ENCODE measurements at places on chromosomes 13 and 19.

DNA sequence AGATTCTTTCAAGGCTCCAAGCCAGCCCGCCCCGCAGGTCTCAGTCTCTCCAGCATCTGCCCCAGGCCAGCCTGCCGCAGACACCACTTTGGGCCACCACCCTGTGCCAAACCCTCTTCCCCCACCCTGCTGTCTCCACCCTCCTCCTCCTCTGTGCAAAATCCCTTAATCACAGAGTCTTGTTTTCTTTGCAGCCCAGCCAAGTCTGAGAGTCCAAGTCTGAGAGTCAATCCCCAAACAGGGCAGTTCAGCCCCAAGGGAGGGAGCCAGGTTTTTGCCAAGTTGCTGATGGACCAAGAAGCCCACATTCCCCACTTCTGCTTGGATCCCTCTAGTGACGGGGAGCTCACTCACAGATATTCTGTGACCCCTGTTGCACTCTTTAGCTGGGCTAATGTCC lies 3.1 kb downstream of the ADAMTS10 start:
- DNase-seq = no peak

DNA sequence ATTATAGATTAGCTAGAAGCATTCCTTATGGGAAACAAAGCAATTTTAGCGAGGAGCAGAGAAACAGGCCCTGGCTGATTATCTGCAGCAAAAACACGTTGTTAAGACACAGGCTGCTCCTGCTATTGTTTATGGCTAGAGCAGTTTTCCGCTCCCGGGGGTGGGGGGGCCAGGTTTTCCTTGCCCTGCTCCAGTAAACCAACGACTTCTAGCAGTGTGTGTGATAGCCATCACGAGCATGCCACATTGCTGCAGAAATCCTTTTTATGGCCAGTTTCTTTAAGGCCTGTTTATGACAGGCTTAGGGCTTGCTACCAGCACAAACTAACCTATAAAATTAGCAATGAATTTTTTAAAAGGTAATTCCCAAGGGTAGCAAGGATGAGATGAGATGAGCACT lies 18.4 kb upstream of the IL17D start:
- DNase-seq = no peak

GRCh38 chr13:30413842-30414241 lies 8.5 kb upstream of the UBE2L5 start:
- DNase-seq = peak; percentile 55

- DNase-seq = no peak
Observed at GRCh38 chr13:112836940-112837339, 132.1 kb upstream of the MCF2L start.

DNA sequence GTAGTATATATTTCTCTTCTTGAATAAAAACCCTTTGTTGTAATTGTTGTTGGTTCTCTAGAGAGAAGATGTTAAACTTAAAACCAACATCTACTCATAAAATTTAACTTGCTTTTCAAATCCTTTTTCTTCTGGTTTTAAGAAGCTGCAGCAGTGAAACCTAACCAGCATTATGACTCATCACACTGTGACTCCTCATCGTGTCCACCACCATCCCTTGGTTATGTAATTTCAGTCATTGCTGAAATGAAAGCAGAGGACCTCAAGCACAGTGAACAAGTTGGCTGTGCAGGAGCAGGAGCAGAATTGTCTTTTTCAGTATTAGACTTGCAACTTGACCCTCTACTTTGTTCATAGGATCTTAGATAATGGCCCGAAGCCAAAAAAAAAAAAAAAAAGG lies 64.9 kb upstream of the HTR2A start:
- DNase-seq = peak; percentile 93

DNA sequence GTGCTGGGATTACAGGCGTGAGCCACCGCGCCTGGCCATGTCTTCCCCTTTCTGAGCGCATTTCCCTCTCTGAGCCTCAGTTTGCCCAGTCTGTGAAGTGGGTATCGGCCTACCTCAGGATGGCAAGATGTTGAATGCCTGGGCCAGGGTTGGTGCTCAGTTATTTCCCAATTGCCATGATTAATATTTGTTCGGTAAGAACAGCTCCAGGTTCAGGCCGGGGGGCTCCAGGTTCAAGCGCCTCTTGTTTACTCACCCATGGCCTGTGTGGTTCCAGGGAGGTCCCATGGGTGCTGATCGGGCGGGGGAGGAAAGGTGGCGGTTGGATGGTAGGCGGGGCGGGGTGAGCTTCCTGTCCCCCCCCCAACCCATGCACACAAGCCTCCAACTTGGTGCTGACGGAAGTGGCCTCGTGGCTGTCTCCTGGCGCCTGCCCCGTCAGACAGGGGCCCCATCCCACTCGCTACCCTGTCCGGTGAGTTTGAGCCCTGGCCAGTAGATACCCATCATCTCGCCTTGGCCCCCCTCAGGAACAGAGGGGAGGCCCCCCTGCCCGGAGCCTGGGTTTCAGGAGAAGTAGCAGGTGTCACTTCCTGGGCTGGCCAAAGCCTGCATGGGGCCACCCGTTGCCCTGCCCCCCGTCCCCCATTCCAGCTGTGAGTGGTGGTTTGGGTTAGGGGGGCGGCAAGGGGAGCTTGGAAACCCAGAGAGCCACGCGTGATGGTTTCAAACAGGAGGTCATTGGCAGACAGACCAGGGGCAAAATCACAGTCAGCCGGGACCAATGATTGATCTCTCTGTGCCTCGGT lies at the start of gene FCHO1:
Gene FCHO1, plus strand, starts transcription at position 375 of the 809 bp plus-strand sequence. CDS start 3,688 bp downstream, outside the sequence.
- DNase-seq = peak; percentile 68

DNA sequence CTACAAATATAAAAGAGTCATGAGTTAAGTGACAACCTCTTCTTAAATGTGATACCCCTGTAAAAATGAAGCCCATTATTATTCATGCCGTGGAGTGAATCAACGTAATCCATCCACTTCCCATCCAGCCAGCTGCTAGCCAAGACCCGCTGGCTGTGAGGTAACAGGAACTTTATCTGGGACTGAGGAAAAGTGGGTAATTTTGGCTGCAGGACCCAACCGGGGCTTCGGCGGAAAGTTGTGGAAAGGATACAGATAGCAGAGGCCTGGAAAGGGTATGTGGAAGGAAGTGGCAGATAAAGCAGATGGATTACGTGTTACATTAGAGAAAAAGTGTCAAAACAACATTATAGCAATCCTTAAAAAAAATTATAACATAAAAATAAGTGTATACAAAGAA lies 48.3 kb downstream of the SLC7A1 start:
- DNase-seq = no peak

- no peak for DNase-seq
Observed at GRCh38 chr19:29478578-29479565, 46.9 kb upstream of the VSTM2B start.

GRCh38 chr13:113273321-113273720 lies 23.7 kb upstream of the LAMP1 start:
- DNase-seq = peak; percentile 33

DNA sequence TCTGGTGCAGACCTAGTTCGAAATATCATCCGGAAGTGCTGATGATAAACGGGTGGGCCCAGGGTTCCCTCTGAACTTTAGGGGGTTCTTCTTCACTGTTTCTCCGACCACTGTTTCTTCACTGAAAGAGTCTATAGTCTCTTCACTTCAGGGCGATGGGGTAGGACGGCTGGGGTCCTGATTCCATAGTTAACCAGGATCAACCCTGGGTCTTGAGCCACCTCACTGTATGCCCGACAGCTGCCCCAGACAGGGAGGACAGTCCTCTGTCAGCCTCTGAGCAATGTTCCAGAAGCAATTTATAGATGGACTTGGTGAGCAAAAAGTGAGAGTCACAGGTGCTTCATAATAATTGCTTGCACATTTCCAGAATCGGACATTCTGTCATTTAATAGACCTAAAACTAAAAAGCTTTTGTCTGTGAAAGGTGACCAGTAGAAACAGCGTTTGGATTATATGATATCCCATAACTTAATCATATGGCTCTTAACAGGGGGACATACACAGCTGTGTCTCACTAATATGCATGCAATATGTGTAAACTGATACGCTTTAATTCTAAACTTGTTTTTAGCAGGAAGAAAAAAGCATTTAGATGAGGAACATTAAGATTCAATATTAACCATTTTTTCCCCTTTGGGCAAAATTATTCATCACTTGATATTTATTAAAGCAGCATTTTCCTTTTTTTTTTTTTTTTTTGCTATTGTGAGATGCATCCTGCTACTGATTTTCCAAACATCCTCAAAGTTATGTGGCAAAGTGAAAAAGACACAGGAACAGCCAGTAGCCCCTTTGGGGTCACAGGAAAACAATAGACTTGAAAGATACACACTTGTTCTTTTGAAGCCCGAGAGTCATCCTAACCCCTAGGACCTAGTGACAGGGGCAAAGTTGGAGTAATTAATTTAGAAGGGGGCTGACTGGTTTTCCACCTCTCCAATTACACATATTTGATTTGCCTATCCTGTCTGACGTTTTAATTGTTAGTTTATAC lies 277.0 kb downstream of the ZNF536 start:
- no peak for DNase-seq

DNA sequence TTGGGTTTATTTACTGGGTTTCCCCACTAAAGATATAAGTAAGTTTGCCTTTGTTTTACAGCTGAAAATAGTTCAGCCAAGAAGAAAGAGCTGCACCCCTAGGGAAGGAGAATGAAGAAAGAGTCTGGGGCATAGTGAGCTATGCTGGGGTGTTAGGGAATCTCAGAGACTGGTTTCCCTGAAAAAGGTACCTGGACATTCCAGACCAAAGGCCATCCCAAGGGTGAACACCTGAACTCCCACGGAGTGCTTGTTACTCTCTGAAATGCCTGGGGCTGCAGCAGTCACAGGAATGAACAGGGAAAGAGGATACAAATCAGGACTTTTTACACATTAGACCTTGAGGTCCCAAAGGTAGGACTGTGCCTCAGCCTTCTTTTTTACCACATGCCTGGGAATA lies 337.6 kb upstream of the SLC10A2 start:
- DNase-seq = no peak

DNA sequence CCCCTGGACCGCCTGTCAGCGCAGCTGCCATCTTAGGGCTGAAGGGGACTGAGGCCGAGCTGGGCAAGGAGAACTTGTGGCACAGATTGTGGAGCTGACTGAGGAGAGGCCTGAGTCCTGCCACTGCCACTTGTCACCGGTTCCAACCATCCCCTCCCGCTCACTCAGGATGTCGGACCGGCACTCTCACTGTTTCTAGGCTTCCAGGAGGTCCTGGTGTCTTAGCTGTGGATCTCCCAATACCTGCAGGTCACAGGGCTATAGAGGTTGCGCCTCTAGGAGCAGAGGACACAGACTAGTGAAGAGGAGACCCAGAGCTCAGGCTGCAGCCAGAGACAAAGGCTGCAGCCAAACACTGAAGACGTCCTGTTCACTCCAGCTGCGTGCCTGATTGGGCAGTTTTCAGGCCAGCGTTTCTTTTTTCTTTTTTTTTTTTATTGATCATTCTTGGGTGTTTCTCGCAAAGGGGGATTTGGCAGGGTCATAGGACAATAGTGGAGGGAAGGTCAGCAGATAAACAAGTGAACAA lies 15.3 kb upstream of the ZNF486 start:
- no peak for DNase-seq

DNA sequence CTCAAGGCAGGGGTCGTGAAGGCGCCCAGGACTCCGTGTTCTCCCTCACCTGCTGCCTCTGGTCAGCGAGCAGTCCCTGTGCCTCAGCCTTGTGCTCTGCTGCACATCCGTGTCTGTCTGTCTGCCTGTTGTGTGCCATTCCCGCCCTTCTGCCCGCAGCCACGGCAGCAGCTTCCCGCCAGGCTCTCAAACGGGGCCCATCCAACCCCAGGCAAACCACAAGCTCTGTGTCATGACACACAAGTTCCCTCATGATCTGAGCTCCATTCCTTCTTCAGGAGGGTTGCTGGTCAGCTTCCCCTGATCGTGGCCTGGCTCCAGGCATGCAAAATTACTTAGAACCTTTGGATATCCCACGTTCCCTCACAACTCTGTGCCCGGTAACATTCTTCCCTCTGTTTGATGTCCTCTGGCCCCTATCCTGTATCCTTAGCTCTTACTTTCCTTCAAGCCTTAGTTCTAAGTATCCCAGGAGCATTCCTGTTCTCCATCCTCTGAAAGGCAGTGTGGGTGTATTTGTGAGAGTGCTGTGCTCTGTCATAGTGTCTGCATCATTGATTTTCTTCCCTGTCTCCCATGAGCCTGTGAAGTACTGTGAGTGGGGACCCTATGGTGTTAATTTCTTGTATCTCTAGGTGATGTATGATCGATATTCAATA lies 3.2 kb downstream of the GPR183 start:
- peak; percentile 61 for DNase-seq

GRCh38 chr13:93304868-93305613 lies 78.4 kb downstream of the GPC6 start:
- DNase-seq = no peak

DNA sequence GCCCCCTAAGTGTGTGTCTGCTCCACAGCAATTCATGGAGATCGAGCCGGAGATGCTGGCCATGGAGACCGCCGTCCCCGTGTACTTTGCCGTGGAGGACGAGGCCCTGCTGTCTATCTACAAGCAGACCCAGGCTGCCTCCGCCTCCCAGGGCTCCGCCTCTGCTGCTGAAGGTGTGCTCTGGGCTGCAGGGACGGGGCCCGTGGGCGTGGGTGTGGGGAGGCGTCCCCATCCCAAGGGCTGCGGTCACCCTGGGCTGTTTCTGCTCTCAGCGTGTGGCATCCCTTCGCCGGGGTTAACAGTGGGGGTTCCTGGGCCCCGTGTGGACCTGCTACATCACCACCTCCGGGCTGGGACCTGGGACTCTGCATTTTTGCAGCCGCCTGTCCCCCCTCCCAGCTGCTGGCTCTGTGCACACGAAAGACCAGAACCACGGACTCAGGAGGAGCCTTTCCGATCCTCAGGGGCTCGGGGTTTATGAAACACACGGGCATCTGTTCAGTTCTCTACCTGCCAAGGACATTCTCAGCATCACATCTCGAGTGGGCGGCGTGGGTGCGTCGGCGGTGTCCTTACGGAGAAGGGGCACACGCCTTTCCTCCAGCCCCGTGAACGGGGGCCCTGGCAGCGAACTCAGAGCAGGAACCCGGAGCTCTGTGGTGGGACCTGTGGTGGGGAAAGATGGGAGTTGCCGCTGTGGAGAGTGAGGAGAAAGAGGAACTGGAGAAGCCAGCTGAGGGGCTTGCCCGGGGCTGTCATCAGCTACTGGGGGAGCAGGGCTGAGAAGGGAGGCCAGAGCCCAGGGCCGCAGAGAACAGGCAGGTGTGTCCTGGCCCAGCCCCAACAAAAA lies 7.8 kb downstream of the NCLN start:
- peak; percentile 20 for DNase-seq

GRCh38 chr13:85236413-85236812 lies 562.8 kb downstream of the SLITRK6 start:
- no peak for DNase-seq

DNA sequence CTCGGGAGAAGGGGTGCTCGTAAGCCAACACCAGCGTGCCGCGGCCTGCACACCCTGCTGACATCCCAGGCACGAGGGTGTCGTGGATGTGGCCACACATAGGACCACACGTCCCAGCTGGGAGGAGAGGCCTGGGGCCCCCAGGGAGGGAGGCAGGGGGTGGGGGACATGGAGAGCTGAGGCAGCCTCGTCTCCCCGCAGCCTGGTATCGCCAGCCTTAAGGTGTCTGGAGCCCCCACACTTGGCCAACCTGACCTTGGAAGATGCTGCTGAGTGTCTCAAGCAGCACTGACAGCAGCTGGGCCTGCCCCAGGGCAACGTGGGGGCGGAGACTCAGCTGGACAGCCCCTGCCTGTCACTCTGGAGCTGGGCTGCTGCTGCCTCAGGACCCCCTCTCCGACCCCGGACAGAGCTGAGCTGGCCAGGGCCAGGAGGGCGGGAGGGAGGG lies 2.4 kb downstream of the IZUMO4 start:
- DNase-seq = no peak
